ENCODE measurements at places on chromosomes 16 and 17.

DNA sequence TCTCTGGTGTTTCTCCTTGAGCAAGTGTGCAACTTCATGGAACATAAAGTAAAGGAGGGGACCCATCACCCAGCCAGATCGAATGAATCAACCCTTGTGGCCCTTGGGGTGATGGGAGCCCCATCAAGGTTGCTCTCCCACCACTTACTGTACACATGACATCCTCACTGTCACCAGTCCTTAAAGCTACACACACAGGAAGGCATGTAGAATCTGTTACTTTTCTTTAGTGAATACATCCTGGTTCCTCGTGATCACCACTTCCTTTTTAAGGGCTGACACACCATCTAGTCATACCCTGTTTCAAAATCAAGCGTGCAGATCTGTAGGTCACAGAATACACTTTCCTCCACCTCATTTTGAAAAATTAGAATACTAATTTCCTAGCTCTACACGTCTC, 22.6 kb upstream of the MPHOSPH6 start:
- peak; percentile 54 for DNase-seq

GRCh38 chr17:19905502-19905901, 37.8 kb upstream of the ULK2 start:
- DNase-seq: no peak

DNA sequence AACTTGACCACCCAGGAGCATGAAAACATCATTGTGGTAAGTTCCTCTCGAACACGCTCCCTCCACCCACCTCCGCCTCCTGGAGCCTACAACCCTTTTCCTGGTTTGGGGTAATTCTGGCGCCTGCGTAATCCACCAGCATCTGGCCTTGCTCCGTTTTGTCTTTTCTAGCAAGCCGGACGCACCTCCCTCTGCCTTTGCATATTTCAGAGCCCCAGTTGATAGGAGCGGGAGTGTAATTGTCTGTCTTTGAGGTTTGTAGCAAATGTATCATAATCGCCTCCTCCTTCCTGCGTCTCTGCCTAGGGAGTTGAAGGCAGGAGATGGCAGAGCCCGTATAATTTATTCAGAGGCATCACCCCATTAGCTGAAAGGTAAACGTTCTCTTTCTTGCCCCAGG, 121.3 kb upstream of the PLCG2 start:
- DNase-seq: no peak

DNA sequence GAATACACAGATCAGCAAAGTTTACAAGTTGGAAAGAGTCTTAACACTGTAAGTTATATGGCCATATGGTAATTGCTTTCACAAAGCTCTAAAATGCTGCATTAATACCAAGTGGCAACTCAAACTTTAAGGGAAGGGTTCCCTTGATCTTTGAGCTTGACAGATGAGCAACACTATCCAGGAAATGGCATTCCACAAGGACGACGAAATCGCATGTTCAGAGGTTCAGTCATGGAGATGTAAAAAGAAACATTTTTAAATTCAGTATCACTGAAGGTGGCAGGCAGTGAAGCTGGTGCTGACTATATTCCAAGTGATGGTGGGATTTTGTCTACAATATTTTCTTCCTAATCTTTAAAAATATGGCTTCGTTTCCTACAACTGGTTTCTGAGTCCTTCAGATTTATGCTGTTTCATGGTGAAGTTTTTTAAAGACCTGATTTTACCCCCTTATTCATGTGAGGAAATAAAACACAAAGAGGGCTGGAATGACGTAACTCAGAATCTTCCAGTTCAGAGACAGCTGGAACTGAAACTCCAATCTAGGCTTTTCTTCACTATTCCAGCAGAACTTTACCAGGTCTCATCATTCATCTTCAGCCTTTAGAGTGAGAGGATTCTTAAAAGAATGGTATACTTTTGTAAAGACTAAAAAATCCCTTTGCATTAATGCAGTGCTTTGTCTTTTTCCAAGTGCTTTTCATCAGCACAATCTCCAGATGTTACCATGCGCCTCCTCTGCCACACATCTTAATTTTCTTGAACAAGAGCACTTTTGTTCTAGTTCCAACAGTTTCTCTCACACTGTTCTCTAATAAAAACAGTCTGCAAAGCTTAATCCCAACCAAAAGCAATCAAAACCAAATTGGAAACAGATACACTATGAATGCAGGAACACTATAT, 20.2 kb downstream of the CHCT1 start:
- DNase-seq: no peak

DNA sequence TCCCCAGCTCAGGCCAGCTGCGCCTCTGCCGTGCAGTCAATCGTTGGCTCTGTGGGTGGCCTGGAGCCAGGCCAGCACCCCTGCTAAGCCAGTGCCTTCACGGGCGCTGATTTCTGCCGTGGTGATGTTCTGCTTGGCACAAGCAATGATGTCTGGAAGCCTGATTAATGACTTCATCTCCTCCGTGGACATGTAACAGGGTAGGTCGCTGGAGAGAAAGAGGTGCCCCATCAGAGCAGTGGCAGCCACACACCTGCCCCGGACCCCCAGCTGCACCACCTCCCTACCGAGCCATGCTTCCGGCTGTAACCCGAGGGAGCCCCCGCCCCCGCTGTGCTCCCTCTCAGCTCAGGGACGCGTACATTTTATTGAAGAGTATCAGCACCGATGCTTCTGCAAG, 1.9 kb downstream of the ARL16 start:
- DNase-seq: no peak

DNA sequence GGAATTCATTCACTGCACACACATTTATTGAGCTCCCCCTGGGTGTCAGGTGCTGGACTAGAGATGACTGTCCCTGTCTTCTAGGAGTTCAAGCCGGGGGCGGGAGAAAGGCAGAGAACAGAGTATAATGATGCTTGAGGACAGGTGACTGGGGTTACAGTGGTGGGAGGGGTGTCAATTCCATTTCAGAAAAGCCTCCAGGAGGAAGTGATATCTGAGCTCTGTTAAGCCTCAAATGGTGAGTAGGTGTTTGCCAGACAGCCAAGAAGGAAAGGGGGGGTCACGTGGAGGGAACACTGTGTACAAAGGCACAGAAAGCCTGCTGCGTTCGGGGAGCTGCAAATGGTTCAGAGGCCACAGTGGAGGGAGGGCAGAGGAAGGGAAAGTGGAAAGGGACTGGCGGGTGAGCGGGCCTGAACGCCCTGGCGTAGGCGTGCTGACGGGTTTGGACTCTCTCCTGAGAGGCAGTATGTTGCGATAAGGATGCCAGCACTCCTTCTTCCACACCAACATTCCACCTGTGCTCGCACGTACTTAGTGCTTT, 9.7 kb upstream of the NXPH3 start:
- no peak for DNase-seq
